ENCODE measurements at places on chromosomes 3 and 15.
A peak's percentile ranks its signal among the peaks of the same experiment; 100 is the strongest.

- no peak for DNase-seq
Observed at GRCh38 chr15:33656168-33656567, 312.1 kb upstream of the CHRM5 start.

DNA sequence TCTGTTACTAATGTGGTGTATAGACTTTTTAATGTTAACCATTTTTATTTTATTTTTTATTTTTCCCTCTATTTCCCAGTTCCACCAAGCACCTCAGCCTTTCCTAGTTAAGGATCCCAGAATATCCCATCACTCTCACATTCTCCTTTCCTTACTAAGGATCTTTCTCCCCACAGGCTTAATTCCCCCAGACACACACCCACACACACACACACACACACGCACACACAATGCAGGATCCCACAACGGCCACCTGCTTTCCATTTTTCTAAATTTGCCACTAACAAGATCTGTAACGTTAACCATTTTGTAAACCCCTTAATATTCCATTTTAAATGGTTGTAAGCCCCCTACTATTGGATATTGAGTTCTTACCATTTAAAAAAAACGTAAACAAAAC is 404.1 kb downstream of the ZIC1 start:
- no peak for DNase-seq

- DNase-seq = no peak
Observed at GRCh38 chr15:36742696-36743095, 163.3 kb downstream of the CDIN1 start.

DNA sequence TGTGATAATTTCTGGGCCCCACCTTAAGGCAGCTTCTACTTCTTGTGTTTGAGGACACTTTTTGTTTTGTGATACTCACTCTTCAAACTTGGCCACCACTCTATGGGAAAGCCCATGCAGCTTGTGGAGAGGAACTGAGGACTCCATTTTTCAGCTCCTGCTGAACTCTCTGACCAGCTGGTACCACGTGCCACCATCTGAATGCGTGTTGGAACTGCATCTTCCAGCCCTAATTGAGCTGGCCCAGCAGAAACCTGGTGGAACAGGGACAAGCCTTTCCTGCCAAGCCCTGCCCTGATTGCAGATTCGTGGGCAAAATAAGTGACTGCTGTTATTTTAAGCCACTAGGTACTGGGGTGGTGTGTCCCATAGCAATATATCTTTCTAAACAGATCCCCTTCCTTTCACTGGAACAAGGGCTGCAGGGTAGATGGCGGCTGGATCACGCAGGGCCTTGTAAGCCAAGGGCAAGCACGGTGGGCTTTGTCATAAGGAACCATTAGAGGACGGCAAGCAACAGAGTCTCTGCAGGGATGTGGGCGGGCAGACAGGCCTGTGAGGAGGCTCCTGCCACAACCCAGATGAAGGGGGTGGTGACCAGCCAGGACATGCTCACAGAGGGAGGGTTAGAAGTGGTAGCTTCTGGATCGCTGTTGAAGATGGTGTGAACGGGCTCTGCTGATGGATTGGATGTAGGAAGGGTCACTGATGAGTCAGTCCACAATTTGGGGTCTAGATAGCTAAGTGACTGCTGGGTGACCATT is 9.5 kb downstream of the H1-8 start:
- DNase-seq = no peak

DNA sequence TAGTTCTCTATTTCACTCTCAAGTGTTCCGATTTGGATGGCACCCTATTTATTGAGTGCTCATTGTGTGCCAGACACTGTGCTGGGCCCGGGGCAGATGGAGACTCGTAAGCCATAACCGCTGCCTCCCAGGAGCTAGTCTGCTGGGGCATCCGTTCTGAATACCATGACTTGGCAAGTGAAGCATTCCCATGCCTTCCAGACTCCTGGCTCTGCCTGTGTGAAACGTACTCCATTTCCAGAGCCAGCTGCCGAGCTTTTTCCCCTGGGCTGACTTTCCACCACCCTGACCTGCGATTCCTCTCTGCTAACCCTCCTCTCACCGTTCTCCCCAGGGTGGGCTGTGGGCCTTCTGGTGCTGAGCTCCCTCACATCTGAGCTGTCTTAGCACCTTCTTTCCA is 303.1 kb upstream of the CTDSPL start:
- no peak for DNase-seq

DNA sequence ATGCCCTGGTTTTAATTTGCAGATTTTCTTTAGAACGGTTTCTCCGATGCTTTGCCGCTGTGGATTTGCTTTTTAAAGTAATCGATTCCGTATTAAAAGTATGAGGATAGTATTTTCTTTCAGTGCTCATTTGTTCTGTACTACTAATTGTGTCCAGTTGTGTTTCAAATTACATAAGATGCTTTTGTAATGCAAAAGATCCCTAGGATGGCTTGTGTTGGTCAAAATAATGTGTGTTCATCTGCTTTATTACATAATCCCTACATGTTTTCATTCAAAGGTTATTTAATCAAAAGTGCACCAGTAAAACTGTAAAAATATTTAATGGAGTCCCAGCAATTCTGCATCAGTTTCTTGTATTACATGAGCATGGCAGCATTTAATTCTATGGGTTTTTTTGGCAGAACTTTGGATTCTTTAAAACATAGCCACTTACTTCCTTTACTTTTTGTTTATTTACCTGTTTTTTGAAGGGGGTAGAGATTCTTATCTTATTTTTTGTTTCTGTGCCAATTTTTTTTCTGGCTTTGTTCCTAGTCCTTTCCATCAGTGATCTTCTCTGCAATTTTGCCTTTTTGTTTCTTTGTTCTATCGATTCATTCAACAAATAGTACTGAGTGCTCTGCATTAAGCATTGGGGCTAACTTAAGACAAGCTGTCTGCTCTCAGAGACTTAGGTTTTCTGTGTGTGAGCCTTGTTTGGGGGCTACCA is 352.8 kb downstream of the LRTM1 start:
- no peak for DNase-seq

GRCh38 chr3:164080208-164080607 is 998.1 kb downstream of the SI start:
- no peak for DNase-seq

DNA sequence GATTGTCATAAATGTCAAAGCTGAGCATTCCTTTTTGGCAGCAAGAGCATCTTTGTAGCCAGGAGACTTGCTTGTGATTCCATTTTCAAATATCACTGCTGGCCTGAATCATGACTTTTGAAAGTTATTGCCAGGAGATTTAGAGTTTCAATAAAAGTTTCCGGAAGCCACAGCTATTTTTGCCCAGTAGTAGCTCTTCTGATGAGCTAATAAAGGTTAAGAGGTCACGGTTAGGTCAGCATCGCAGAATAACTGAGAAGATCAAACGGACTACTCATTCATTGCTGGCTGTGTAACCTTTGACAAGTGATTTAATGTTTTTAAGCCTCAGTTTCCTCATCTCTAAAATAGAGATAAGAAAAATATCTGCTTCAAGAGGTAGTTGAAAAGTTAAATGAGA is 105.1 kb upstream of the ETV5 start:
- DNase-seq = no peak

- peak; percentile 8 for DNase-seq
Observed at GRCh38 chr3:100706365-100706764, 2.9 kb upstream of the TFG start.

DNA sequence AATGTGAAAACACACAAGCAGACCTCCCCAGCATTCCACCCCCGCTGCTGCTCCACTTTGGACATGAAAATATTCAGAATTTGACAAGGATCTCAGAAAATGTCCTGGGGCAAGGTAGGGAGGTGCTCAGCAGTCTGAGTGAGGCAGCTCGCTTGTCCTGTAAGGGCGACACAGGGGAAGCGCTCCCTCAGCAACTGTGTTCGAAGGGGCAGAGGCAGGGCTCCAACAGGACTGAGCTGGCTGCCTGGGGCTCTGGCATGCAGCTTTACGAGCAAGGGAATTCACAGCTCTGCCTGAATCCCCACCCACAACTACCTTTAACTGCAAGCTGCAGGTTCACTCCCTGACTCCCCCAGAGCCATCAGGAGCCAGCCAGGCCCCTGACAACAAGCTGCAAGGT is 287.0 kb upstream of the LYSMD4 start:
- DNase-seq = no peak

GRCh38 chr3:27943106-27943505 is 221.0 kb upstream of the EOMES start:
- DNase-seq = peak; percentile 6

Measured in fibroblast of skin of scalp (primary cell).